Ovary (tissue), 10 donors: ENCODE measurements at places on chromosomes 3 and 15. TPM values are rescaled to one million over a fixed set of nuclear protein-coding genes. Genes with fewer than 3 reads are reported as not detected.

The ATG7 gene
- total RNA-seq, result 37.4 TPM

DNA sequence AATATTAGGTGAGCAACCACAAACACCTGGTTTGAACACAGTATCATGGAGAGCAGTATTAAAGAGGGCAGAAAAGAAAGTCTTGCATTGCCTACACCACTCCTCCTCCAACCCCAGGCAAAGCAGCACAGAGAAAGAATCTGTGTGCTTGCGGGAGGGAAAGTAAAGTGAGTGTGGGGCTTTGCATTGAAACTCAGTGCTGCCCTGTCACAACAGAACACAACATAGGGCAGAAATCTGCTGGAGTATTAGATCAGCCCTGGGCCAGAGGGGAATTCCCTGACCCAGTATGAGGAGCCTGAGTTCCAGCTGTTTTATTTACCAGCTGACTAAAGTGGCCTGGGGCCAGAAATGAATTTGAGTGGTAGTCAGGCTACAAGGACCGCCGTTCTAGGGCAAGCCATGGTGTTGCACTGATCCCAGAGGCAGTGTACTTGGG lies 75.5 kb downstream of the SPATA16 start:
- H3K4me1 ChIP-seq, result no peaks in the 10 kb centered on the region

GRCh38 chr3:105322570-105323273 lies 44.0 kb upstream of the ALCAM start:
- DNase-seq, result no peak
- no peak overlapping the region for H3K4me3 ChIP-seq
- no peaks in the 10 kb centered on the region for H3K4me1 ChIP-seq
- H3K27ac ChIP-seq, result no peak overlapping the region

- DNase-seq, result no peak
- H3K4me1 ChIP-seq, result no peaks in the 10 kb centered on the region
- no peaks in the 10 kb centered on the region for H3K27me3 ChIP-seq
- no peak overlapping the region for H3K27ac ChIP-seq
- H3K4me3 ChIP-seq, result no peak overlapping the region
These were observed 10.8 kb downstream of the TOPAZ1 start for GRCh38 chr3:44252332-44252959.

- no peak overlapping the region for H3K27ac ChIP-seq
- H3K4me1 ChIP-seq, result no peaks in the 10 kb centered on the region
- no peaks in the 10 kb centered on the region for H3K27me3 ChIP-seq
- H3K4me3 ChIP-seq, result no peak overlapping the region
These were observed 18.4 kb upstream of the CCR2 start for GRCh38 chr3:46335541-46335940.

DNA sequence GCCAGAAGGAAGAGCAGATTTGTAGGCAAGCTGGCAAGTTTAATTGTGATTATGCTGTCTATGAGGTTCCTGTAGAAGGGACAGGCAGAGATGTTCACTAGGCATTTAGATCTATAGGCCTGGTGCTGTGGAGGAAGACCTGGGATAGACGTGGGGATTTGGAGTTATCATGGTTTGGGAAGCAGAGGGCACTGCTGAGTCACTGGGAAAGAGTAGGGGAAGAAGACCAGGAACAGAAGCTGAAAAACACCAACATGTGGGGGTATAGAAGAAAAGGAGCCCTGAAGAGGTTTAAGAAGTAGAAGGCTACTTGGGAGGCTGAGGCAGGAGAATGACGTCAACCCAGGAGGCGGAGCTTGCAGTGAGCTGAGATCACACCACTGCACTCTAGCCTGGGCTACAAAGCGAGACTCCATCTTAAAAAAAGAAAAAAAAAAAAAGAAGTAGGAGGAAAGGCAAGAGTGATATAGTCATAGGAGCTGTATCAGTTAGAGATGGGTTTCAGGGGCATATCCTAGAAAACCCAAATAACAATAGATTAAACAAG lies 19.3 kb downstream of the GRK7 start:
- H3K27ac ChIP-seq, result no peak overlapping the region
- H3K36me3 ChIP-seq, result no peaks in the 10 kb centered on the region
- H3K4me3 ChIP-seq, result no peak overlapping the region
- no peaks in the 10 kb centered on the region for H3K27me3 ChIP-seq
- no peak for DNase-seq
